ENCODE measurements at places on chromosomes 13 and 19.

DNA sequence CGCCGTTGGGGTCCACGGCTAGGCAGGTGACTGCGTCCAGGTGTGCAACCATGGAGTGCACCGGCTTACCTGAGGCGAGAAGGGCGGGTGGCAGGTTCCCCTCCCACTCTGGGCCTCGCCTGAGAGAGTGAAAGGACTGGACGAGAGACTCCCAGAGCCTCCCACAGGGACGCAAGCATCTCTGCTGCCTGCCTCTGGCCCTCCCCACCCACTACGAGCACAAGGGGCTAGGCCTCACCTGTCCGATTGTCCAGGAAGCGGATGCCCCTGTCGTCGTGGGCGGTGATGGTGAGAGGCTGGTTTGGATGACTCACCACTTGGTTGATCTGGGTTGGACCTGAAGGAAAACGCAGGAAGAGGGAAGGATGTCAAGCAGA is 5.1 kb upstream of the PRKD2 start:
- DNase-seq = no peak

DNA sequence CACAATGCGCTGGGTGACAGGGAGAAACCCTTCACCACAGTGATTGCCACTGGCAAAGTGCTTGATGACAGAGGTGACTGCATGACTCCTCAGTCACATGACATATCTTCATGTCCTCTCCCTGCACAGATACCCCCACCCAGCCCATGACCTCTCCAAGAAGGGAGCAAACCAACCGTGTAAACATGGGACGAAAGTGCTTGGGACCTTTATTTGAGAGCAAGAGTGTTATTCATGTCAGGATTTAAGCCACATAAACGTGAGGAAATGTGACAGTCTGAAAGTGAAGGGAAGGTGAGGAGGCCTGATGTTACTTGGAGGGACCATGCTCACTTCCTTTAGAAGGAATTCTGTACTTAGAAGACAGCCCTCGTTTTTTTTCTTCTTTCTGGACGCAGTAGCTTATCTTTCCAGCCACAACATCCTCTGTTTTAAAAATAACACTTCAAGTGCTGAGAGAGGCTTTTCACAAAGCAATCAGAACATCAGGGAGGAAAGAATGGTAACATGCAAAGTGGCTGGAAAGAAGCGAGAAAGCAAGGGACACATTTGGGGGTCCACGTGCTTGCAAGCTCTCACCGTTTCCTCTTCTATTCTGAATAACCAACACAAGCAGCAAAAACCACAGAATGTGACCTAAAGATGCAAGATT is 35.6 kb downstream of the EPS15L1 start:
- no peak for DNase-seq

GRCh38 chr13:26042785-26043184 is 9.0 kb downstream of the SHISA2 start:
- no peak for DNase-seq

DNA sequence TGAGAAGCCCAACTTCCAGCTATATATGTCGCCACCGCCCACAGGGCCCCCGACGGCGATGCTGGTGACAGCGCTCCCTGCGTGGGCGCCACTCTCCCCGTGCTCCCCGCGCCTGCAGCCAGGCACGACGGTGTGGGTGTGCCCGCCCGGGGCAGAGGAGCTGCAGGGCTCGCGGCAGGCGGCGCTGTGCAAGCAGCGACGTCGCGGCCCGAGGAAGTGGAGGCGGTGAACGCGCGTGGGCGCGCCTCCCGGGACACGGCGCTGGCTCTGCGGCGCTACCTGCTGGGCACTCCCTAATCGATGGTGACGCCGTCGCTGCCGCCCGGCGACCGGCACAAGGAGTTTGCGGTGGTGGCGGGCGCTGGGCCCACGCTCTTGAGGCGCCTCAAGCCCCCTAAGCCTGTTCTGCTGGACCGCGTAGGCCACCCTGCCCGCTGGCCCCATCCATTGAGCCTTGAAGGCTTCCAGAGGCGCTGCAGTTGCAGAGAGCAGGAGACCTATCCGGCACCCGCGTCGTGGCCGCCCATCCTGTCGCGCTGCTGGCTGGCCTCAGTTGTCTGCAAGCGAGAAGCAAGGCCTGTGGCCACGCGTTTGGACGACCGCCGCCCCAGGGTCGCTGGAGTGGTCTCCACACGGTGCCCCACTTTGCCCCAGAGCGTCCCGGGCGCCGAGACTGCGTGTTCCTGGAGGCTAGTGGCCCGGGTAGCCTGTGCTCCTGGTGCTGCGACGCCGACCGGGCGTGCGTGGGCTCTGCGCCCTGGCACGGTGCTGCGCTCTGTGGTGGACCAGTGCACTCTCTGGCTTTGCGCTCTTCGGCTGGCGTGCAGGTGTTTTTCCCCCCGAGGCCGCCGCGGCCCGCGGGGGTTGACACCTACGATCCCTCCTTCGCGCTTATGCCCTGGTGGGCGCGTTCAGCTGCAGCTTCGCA is 23.1 kb downstream of the LRFN3 start:
- DNase-seq = peak; percentile 54

GRCh38 chr13:48783181-48783630 is 129.5 kb downstream of the CYSLTR2 start:
- no peak for DNase-seq

DNA sequence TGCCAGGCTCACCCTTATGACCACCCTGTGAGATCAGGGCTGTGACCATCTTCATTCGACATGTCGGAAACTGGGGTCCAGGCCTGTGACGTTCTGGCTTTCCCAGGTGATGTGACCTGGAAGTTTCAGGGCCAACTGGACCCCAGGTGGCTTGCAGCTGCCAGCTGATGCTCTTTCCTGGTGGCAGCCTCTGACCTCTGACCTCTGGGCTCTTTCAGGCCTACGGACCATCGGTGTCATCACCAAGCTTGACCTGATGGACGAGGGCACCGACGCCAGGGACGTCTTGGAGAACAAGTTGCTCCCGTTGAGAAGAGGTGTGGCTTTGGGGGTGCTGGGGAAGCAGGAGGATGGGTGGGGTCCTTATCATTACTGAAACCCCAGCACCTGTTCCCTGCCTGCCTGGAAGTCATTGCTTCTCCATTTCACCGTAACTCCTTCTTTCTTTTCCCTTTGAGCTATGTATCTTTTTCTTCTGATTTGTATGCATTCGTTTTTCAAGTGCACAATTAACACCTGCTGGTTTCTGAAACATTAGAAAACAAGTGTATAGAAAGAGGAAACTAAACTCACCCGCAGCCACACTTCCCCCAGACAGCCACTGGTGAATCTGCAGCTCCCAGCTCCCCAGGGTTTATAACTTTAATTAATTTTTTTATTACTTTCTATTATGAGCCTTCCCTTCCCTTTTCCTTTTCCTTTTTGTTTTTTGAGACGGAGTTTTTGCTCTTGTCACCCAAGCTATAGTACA is 58.9 kb downstream of the TMED1 start:
- no peak for DNase-seq
